ENCODE measurements at places on chromosomes 5 and 9.
A peak's percentile ranks its signal among the peaks of the same experiment; 100 is the strongest.

DNA sequence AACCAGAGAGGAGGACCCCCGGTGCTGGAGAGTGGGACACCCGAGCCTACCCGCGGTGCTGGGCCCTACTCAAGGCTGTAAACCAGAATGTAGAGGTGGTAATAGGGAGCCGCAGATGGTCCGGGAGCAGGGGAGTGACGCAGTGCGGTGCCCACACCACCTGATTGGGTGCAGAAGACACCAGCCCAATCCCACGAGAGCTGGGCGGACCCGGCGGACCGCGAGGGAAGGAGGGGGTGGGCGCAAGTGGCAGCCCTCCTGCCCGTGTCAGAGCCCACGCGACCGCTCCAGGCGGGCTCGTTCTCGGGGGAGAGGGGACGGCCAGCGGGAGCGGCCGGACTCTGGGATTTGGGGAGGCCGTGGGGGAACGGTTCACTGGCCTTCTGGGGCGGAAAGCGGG lies 71.2 kb downstream of the C9orf50 start:
- no peak for DNase-seq

- no peak for DNase-seq
These were observed 8.4 kb downstream of the PLPP7 start for GRCh38 chr9:131297903-131298302.

DNA sequence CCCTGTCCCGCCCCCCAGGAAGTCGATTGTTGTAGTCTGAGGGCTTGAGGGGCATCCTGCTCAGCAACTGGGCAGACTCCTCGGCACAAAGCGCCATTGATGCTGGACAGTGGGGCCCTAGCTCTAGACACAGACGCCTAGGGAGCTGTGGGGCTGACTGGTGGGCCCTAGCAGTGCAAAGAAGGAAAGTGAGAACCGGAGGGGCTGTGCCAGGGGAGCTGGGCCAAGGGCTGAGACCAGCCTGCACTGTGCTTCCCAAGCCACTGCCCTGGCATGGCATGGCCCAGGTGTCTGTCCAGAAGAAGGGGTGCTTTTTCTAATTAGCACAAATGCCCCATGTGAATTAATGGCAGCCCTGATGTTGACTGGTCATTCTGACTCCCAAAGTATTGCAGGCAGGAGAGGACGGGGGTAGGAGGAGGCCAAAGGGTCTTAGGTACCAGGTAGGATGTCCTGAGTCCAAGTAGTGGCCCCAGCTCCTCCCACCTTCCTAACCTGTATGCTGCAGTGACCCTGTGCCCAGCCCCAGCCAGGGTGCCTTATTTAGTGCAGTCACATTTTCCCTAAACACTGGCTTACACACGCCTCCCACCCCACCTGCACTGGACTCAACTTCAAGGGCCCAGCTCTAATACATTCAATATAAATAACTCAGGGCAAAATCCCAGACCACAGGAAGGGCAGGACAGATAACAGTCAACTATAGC lies 15.9 kb downstream of the TCF7 start:
- DNase-seq, result no peak

DNA sequence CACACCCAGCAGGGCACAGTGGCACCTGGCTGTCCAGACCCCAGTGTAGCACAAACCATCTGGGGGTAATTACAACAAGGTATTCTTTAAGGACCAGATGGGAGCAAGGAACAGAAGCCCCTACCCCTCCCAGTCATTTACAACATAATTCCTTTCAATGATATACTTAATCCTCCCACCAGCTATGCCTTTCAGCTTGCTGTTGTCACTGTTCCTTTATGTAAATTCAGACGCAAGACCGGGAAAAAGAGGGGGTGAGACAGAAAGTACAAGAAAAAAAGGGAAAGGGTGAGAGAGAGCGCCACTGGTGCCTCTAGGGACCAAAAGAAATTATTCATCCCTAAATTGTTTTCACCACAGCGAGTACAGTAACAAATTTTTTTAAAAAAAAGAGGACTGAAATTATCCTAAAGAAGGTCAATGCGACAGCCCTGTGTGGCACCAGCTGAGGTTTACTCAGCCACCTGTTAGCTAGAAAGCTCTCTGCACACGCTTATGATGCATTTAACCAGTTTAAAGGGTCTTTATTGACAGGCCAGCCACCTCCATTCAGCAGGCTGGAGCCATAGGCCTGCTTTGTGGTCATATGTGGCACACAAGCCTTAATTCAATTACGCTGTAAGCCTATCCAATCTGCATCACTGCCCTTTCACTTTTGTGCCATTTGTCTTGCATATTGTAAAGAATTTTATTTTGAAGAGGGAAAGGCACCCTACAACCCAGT lies 210.2 kb upstream of the ISL1 start:
- no peak for DNase-seq

DNA sequence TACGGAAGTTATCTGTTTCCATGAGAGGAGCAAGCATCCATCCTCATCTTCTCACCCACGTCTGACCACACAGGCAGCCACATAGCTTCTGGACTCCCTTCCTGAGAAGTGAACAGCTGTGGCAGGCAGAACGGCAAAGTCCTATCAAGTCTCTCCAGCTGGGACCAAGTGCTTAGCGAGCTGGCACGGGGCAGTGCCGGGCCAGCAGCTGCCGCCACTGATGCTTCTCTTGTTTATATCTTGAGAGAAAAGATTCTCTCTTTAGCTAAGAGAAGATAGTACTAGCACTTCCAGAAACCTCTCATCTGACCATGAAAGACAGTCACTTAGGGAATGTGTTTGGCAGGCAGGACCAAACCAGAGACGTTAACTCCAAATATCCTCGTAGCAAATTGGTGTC lies 37.2 kb downstream of the PLAC8L1 start:
- DNase-seq, result no peak

DNA sequence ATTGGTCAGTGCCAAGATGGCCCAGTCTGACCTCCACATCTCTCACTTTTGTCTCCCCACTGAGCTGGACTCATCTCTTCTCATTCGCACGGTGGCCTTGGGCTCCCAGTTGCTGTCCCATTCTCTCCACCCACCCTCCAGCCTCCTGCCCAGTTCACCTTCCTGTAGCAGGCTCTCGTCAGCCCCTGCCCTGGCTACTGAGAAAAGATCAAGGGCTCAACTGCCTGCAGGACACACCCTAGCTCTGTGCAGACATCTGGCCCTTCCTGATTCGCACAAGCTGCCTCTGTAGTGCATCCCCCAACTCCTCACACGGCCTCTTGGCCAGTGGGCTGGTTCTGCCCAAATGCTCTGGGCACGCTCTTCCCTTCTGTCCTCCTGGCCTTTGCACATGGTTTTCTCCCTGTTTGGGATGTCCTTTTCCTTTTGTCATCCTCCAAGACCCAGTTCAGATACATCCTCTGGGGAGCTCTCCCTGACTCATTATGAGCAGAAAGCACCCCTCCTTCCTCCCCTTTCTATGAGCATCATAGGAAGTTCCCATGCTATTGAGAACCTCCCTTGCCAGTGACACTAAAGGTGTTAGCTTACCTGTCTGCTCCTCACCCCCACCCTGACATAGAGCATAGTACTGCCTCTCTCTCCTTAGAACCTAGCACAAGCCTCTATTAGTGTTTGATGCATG lies 78.5 kb upstream of the TGFBR1 start:
- no peak for DNase-seq

GRCh38 chr5:167602067-167602466 lies 689.4 kb upstream of the WWC1 start:
- DNase-seq, result no peak

- peak; percentile 52 for DNase-seq
These were observed 1.6 kb downstream of the B4GALT1 start for GRCh38 chr9:33165263-33166151.

DNA sequence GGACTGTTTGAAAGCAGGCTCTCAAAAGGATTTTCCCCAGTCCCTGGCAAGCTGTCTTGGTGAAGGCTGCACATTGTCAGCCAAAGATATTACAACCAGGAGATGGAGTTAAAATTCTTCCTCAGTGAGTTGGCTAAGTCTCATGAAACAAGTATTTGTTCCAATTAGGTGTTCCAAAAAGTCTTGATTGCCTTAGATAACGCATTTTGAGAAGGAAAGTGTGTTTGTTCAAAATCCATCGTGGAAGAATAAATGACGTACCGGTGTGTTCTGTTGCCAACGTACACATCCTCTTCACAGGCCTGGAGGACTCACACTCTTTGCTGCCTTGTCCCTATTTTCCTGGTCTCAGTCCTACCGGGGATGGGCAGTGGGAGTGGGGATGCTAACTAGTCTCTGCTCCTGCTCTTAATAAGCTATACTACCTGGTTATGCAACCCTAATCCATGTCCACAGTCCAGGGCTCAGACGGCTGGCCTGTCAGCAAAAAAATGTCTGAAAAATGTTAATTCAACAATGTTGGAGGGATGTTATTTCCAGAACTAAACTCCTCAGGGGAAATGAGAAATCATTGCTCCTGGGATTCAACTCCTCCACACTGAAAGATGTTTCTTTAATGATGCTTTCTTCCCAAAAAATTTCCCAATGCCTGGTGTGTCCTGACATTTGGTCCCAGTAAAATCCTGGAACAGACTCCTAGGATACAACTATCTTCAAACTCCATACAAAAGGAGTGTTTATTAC lies 175.3 kb upstream of the KLF9 start:
- DNase-seq, result no peak

DNA sequence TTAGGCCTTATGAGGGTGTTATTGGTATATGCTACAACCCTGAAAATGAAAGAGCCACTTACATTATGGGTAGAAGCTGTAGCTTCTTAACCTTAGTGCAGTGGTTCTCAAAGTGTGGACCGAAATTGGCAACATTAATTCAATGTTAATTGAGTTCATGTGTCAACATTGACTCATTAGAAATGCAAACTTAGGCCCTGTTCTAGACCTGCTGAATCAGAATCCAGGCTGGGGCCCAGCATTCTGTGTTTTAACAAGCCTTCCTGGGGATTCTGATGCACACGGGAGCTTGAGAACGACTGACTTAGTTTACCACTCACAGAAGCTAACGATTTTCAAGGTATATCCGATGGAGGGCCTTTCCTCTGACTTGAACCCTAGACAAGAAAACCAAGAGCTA lies 7.3 kb downstream of the VLDLR start:
- DNase-seq, result no peak

GRCh38 chr5:43312699-43313034 lies 545 bp downstream of the HMGCS1 start:
- DNase-seq, result no peak

DNA sequence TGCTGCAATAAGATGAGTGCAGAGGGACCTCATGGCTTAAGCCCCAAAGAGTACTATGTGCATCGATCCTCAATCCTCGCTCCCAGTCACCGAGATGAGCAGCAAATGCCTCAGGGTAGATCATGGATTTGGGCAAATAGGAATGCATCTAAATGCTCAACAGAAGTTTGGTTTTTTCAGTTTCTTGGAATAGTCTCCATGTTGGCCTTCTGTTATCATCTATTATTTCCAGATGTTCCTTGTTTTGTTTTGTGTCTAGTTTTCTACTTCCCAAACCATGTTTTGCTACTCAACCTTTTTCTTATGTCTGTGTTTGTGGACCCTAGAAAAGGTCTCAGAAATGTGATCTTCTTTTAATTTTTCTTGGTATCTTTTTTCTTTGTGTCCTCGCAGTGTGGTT lies 43.5 kb upstream of the RASGRF2 start:
- no peak for DNase-seq

DNA sequence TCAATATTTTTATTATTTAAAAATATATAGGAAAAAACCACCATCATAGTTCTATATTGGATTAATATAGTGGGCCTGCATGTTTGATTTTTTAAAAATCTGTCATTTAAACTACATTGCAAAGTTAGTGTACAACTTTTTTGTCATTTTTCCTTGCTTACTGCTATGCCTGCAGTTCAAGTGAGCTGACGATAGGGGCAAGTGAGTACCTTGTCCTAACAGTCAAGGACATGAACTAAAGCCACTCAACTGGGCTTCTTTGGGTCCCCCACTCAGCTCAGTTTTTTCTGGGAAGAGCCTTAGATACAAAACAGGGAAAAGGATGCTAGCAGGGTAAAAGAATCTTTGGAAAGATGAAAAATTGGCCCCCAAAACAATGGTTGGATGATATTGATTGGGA lies 269.9 kb downstream of the MAN2A1 start:
- DNase-seq, result no peak

DNA sequence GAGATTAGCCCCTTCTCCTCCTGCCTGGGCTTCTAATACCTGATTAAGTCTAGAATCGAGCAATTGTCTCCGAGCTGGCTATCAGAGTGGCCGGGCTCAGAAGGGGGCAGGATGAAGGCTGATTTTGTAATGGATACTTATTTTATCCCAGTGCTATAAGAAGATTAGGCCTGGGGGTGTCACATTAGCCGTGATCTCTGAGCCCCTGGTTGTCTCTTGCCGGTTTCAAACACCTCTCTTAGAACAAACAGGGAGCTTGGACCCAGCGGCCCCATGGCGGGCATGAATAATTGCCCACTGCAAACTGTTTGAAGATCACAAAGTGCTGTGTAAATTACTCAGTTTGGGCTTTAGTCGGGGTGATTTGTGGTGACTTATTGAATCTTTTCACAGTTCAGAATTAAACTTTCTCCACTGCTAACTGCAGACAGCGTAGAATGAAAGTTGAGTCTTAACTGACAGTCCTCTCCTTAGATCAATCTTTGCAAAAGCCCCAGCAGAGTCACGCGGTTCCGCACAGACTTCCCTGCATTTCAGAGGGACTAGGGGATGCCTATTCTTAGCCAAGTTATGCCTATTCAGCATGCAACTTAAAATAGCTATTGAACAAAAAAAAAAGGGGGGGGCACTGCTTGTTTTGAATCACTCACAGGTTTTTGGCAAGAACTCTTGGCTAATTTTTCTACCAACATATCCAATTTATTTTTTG lies 200.6 kb upstream of the IRX1 start:
- DNase-seq, result no peak

GRCh38 chr9:69145144-69145715 lies 28.8 kb upstream of the TJP2 start:
- DNase-seq, result no peak

DNA sequence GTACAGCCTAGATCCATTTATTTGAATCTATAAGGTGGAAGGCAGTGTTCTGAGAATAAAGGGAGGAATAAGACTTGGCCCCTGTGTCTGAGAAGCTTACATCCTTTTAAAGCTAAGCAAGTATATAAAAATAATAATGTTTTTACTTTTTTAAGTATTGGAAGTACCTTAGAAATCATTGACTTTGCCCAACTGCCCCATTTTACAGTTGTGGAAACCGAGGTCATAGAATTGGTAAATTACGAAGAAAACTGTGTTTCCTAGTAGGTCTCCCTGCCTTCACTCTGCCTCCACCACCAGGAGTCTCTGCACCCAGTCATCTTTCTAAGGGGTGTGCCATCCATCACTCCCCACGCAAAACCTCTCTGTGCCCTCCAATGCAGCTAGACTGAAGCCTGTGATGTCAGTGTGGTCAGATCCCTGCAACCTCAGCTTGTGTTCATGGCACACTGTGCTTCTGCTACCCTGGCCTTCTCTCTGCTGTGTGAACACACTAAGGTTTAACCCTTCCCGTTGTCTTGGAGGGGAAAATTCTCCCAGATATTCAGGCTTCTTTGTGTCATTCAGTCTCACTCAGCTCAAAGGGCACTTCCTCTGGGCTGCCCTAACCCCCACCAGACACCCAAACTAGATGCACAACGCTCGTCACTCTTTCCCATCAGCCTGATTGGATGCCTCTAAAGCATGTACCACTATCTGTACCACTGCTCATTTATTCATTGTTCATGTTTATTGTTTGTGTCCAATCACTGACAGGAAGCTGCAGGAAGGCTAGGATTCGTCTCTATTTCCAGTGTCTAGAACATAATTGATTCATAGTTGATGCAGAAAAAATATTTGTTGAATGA lies 18.2 kb downstream of the ADRB2 start:
- no peak for DNase-seq

GRCh38 chr5:140109018-140109758 lies 4.7 kb upstream of the PURA start:
- DNase-seq, result no peak

- no peak for DNase-seq
These were observed 138.6 kb downstream of the GNAQ start for GRCh38 chr9:77892955-77893514.
